NCI-H526 treated with DMSO at 0.1 percent for 48 hours (cell line): ENCODE measurements at places on chromosomes 7 and 10.

GRCh38 chr10:110544958-110545537, 22.4 kb upstream of the SMC3 start:
- DNase-seq, result no peak

DNA sequence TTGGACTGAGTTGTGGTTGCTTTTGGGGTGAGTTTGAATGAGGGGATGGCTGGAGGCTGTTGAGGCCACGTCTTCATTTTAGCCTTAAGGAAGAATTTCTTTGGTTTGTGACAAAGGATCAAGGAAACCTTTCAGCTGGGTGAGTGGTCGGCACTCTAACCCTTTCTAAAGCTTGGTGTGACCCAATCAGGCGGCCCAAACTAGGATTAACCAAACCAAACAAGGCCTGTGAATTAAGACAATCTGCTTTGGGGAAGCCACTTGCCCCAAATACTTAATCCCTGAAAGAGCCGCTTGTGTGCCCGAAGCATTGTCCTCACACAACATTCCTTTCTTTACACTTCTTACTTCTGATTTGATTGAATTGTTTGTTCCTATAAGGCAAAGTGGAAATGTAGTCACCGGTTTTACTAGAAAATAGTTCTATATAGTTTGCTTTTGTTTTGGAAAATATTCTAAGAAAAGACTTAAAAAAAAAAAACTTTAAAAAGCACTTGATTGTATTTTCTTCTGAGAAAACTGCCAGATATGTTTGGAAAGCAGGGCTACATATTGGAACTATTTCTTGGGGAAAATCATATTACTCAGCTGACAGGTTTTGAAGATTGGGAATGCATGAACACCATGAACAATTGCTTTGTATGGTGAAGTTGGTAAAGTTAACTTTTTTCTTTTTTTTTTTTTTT, 272.4 kb upstream of the BMPER start:
- DNase-seq, result no peak

GRCh38 chr10:44857363-44858016, 53.6 kb upstream of the TMEM72 start:
- no peak for DNase-seq

DNA sequence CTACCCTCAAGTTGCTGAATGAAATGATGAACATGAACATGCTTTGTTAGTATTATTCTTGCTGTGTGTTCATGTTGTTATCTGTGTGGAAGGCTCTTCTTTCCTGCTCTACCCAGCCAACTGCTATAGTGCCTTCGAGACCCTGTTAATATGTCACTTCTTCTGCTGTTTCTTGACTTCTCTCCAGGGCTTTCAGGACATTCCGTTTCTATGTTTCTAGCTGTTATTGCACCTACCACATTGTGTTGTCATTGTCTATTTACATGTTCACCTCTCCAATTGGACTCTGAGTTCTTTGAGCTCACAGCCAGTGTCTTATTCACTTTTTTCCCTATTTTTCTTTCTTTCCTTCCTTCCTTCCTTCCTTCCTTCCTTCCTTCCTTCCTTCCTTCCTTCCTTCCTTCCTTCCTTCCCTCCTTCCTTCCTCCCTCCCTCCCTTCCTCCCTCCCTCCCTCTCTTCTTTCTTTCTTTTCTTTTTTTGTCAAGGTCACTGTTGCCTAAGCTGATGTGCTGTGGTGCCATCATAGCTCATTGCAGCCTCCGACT, 40.4 kb downstream of the BAMBI start:
- DNase-seq, result no peak
